ENCODE measurements at places on chromosomes 3 and 15.

- DNase-seq: no peak
These were observed 42.9 kb downstream of the FGD5 start for GRCh38 chr3:14861446-14862302.

DNA sequence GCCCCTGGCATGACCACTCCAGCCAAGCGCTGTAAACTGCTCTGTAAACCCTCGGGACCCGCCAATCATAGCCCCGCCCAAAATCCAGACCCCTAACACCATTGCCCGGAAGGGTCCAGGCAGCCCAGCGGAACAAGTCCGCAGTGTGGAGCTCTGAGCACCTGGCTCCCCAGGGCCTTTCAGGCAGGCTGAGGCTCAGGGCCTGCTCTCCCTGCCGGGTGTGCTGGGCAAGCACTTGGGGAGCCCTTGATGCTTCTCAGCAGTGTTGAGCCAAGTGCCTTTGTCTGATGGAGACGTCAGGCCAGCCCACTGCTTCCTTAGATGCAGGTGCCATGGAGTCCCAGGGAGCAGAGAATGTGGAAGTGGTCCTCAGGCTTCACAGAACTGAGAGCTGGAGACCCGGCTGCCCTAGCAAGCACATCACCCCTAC is 106.2 kb downstream of the TLE3 start:
- DNase-seq: no peak

DNA sequence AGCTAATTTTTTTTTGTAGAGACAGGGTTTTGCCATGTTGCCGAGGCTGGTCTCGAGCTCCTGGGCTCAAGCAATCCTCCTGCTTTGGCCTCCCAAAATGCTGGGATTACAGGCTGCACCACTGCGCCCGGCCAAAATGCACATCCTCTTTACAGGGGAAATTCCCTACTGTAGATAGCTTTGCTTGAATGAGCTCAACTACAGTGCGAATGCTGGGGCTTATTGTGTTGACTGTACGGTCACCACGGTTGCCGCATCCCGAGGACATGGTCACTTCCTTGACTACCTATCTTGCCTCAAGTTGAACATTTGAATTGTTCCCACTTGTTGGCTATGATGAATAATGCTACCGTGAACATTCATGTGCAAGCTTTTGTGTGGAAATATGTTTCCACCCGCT is 5.3 kb upstream of the MTFMT start:
- DNase-seq: no peak

GRCh38 chr3:152193673-152194267 is 75.0 kb upstream of the MBNL1 start:
- no peak for DNase-seq

DNA sequence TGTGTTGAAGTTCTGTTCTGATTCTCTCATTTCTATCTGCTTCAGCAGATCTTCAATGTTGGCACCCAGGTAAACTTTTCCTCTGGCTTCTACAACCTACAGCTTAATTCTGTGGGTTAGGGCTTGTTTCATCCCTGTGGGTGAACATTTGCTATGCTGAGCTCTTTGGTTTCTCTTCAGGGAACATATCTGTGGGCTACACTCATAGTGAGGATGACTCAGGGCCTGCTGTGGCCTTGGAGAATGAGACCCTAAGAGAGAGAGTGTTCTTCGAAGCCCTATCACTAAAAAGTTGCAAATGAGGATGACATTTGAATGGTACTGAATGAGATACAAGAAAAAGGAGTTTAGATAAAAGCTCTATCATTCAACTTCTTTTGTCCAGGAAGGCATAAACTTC is 346.2 kb upstream of the CBLB start:
- no peak for DNase-seq

DNA sequence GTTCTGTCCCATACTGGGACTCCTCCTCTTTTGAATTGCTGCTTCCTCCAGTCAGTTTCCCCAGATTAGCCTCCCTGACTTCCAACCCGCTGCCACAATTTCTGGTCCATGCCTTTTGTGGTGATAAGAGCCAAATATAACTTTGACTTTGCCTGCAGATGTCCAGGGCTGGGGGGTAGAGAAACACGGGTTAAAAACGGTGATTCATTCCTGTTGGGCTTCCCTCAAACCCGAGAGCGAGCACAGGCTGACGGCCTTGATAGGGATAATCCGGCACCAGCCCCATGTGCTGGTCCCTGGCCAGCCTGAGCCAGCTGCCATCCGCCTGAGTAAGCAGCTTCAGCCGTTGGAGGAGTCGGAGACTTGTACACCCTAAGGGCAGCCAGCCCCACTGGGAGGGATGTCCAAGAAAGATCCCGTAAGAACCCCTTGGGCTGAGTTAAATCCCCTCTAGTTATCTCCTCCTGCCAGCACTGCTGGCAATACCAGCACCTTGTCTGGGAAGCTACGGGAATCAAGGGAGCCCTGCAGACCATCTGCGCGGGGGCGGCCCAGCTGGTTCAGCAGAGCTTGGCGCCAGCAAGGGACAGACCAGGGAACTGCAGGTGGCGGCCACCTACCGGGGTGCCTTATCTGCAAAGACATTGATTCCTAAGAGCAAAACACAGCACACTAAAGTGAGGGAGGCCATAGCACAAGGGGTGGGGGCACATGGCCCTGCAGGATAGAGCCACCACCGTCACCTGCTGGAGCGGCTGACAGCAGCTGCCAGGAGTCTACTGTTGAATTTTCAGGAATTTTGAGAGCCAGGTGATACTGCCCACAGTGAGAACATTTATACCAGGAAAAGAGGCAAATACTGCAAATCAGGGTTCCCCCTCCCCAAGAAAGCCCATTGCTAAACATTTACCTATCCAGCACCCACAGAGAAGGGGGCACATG is 18.1 kb downstream of the CSPG4 start:
- no peak for DNase-seq

DNA sequence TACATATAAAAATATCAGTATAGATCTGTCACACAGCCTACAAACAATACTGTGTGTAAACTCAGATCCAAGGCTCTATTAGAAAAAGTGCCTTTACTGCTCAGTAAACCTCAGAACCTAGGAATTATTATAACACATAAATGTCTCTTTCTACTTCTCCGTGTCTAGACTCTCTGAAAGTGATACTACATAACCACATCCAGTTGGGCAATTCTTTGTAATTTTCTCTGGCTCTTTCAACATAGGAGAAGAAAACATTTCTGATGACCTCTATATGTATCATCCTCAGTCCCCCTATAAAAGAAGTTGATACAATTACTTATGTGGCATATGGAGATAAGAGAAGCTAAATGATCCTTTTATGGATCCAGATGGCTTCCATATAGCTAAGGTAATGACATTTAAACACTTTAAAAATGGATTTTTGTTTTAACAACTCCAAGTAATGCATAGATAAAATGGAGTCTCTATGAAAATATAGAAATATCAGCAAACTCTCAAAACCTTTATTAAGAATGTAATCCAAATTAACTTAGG is 104.5 kb downstream of the LSAMP start:
- no peak for DNase-seq

All from NCI-H1436 (cell line).